Activated T-helper 9 cell treated with anti-CD3 and anti-CD28 coated beads, Interleukin-2, amount 50 U/mL, for 16 hours (primary cell): ENCODE measurements at places on chromosomes 2 and 18.

DNA sequence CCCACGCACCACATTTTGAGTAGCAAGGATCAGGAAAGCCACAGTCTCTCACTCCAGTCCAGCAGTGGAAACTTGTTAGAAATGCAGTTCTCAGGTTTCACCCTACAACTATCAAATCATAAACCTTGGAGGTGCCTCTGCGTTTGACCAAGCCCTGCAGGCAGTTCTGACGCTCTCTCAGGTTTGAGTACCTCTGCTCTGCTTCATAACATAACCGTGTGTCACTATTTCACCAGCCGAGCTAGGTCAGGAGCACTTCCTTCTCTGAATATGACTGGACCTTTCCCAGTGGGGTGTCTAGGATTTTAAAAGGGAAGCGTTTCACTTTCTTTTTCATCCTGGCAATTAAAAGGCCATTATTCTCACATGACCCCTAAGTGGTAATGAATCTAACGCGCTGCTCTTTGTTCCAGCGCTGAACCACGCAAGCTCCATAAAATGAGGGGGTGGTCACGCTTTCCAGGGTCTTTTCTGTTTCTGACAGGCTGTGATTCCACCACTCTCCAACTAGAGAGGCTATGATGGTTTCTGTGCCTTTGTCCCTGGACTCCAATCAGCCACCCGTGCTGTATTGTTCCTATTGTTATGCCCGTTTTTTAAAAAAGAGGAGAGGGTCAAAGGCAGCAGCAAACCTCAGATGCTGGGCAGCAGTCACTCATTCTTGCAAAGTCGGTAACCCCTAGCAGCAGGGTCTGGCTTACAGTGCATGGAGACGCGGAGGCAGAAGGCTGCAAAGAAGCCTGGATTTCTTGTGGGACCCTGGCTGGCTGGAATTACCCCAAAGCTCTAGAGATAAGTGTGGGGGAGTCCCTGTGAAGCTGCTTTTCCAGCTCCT, 75.2 kb upstream of the CTNNA2 start:
- DNase-seq = no peak

DNA sequence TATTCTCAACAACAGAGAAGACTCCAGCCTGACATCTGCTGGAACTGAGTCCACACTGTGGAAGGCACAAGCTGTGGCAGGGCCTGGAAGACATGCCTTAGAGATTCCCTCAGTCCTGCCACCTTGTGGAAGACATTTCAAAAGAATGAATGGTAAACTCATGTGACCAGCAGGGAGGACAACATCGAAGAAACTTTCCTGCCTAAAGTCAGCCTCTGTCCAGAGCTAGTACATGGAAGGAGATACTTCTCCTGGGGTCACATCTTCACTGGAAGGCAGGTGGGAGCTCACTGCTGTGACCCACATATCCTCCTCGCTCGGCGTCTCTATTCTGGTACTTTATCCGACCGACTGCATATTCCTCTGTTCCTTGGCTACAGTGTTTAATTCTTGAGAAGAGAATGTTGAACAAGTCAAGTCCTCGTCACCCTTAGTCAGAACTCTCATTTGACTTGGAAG, 59.5 kb downstream of the PUM2 start:
- no peak for DNase-seq

DNA sequence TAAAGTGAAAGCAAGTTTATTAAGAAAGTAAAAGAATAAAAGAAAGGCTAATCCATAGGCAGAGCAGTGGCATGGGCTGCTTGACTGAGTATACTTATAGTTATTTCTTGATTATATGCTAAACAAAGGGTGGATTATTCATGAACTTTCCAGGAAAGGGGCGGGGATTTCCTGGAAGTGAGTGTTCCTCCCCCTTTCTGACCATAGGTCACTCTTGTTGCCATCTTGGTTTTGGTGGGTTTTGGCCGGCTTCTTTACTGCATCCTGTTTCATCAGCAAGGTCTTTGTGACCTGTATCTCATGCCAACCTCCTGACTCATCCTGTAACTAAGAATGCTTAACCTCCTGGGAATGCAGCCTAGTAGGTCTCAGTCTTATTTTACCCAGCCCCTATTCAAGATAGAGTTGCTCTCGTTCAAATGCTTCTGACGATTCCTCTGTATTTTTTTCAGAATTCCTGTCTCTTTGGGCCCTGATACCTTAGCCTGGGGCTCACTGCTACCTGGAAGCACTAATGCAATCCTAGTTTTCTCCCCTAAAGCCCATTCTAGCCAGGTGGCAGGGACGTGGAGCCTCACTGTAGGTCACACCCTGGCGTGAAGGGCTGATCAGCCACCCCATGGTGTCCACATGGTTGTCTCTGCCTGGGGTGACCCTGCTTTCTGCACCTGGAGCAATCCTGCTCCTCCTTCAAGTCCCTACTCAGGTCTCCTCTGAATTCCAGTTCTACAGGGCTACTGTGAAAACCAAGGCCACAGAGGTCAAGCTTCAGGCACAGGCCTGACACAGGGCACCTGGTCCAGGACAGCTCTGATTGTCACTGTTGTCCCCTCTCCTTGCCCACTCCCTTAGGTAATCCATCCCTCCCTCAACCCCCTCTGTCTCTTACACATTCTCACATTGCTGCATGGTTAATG, 6.0 kb upstream of the SLC35F6 start:
- no peak for DNase-seq

GRCh38 chr2:46977280-46977665, 61.7 kb upstream of the MCFD2 start:
- DNase-seq = no peak

DNA sequence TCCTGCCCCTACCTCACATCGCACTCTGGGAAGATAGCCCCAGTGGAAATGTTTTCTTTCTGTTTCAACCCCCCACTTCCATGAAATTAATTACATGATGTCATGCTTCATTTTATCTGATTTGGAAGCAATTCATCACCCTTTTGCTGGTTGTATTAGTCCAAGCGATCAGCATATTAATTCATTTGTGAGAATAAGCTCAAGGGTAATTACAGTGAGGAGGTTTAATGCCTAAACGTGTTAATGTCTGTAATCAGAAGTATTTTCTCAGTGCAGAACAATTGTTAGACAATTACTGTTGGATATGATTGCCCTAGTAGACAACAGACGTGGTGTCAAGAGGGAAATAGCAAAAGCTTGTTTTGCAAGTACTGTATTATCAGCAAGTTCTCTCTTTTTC, 746.3 kb downstream of the CPS1 start:
- DNase-seq = no peak

DNA sequence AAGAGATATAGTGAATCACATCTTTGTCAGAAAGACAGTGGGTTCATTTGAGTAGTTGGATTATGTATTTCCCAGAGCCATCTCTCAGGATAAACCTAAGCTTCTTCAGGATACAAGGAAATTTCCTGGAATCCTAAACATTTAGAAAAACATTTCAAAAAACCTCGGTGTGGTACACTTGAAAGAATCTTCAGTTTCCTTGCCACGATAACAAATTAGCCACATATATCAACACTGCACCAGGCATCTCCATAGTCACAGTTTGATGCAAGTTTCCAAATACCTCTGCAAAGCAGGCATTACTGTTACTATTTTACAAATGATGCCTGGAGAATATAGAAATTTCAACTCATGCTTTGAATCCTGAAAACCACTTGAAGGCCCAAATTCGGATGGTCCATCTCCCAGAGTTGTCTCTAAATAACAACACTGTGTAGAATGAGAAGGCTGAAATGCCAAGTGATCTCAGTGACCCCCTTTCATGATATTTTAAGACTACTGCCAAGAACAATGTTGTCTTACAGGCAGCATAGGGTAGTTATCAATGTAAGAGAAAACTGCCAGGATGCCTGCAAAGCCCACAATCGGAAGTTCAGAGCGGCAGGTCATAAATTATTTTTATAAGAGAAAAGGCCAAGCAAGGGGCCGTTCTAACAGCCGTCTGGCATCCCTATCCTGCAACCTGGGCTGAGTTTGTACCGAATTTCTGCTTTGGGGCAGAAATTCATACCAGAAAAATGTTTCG, 307.9 kb downstream of the TXNL1 start:
- DNase-seq = no peak

- no peak for DNase-seq
Measured at GRCh38 chr18:78725426-78725825, 254.2 kb upstream of the SALL3 start.

DNA sequence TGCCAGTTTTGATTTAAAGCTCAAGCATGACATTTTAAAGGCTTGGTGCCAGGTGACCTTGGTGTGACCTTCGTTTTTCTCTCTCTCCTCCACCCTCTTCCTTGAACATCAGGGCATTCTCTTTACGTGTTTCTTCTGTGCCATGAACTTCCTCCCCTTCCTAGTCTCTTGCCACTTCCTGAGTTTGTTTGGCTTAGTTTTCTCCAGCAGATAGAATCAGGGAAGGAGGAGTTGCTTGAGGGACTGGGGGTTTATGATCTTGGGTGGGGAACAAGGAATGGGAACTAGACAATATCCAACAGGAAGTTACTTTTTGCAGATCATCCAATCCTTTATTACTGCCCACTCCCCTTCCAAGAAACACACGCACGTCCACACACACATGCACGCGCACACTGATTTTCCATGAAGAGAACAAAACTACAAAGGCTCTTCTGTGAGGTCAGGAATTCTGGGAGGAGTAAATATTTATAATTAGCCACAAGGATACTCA, 210.6 kb upstream of the EPAS1 start:
- DNase-seq = no peak

GRCh38 chr2:166436189-166436588, 57.9 kb downstream of the SCN7A start:
- no peak for DNase-seq

- no peak for DNase-seq
Measured at GRCh38 chr18:64100116-64100922, 48.6 kb downstream of the LINC00305 start.

- DNase-seq = no peak
Measured at GRCh38 chr2:227036527-227036926, 127.5 kb downstream of the COL4A4 start.

DNA sequence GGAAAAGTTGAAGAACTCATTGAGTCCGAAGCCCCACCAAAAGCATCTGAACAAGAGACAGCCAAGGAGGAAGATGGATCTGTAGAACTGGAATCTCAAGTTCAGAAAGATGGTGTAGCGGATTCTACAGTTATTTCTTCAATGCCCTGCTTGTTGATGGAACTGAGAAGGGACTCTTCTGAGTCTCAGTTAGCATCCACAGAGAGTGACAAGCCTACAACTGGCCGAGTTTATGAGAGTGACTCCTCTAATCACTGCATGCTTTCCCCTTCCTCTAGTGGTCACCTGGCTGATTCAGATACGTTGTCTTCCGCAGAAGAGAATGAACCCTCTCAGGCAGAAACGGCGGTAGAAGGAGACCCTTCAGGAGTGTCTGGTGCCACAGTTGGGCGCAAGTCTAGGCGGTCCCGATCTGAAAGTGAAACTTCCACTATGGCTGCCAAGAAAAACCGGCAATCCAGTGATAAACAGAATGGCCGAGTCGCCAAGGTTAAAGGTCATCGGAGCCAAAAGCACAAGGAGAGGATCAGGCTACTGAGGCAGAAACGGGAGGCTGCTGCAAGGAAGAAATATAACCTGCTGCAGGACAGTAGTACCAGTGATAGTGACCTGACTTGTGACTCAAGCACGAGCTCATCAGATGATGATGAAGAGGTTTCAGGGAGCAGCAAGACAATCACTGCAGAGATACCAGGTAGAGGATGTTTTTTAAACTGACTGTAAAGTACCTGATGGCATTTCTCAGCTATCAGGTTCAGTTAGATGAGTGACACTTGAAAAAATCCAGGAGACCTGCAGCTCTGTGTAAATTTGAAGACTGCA, 111.9 kb downstream of the HAUS1 start:
- DNase-seq = no peak

DNA sequence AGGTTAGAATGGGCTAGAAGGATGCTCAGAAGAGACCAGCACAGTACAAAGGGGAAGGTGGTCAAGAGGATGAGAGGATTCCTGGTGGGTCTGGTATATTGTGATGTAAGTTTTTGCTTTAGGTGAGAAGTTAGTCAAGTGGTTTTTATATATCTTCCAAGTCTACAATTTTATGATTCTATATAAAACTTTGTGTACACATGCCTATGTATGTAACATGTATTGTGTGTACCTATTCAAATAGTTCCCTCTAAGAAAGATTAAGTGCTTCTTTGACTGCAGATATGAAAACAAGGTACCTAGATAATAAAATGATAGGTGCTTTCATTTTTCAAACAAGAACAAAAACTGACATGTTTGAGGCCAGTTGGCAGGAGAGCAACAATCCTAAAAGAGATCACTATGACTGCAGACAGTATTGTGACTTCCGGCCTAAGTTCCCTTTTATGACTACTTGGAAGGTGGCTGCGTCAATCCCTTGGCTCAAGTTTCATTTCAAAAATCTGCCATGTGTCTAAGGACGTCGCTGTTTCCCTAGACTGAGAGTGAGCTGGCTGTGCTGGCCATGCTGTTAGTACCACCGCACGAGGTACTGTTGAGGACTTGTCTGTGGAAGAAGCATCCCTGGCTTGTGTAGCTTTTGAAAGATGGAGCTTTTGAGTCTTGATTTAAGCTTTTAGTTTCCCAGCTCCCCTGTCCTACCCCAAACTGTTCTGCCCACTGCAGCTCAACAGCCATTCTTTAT, 123.1 kb downstream of the PRPF40A start:
- no peak for DNase-seq

DNA sequence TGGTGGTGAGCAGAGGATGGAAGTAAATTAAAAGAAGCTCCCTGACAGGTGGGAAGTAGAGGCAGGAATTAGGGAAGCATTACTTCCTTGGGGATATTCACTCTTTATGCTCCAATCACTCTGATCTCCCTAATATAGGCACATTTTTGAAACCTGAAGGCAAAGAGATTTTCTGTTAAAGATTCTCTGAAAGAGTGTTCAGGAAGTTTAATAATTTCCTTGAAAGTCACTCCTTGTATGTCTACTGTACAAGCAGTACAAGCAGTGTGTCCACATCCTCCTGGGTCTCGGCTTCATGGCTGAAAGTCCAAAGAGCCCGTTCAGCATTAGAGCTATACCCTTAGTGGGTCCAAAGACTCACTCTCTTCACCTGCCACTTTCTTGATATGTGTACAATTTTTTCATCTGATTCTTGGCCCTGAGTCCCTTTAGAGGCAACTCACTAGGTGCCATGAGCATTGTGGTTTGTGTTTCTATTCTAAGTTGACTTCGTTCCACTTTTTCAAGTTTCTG, 60.2 kb downstream of the AAK1 start:
- no peak for DNase-seq

DNA sequence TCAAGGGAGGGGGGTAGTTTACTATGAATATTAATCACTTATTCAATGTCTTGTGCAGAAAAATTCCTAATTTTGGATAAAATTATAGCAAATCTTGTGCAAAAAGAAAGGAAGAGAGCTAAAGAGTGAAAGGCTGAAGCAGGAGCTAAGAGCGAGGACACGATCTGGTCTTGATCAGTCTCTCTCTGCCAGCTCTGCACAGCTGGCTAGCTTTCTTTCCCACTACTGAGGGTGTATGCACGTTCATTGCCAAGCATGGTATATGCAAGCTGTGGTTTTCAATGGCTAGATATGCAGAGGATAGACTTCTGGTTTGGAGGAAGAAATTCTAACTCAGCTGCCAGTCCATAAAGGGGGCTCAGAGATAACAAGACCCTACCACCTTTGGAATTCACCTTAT, 297.3 kb downstream of the CYRIA start:
- no peak for DNase-seq
